Activated T-cell treated with anti-CD3 and anti-CD28 coated beads, Interleukin-2, amount 50 U/mL, for 48 hours (primary cell): ENCODE measurements at places on chromosomes 6 and 20.

GRCh38 chr20:40320517-40321011 lies 368.5 kb downstream of the MAFB start:
- DNase-seq = no peak

GRCh38 chr6:15674690-15675386 lies 12.0 kb upstream of the DTNBP1 start:
- no peak for DNase-seq

DNA sequence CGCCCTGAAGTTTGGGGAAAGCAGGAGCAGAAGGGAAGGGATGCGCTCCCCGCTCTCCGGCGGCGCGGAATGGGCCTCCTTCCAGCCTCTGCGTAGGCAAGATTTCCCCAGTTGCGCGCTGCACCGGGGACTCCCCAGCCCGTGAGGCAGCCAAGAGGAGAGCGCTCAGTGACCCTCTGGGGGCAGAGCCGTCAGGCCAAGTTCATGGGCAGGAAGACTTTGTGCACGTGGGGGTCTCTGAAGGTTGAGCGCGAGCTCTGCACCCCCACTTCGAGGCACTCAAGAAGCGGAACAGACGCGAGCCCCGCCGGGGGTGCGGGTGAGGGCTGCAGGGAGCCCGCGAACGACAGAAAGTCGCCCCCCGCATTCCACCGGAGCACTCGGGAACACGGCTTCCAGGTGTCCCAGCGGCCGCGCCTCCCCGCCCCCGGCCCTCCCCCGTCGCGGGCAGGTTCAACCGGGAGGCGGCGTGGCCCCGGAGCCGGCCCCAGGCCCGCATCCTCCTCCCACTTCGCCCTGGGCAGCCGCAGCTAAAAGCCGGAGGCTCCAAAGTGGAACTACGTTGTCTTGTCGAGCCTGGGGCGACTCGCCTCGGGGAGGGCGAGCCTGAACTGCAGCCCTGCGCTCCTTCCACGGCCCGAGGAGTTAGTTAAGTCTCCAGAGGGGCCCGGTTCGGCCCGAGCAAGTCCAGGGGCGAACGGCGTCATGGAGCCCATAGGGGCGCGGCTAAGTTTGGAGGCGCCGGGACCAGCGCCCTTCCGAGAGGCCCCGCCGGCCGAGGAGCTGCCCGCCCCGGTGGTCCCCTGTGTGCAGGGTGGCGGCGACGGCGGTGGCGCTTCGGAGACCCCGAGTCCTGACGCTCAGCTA lies at the start of gene PPP1R3G:
Gene PPP1R3G, plus strand, starts transcription at position 561 of the 867 bp plus-strand sequence. Its CDS starts 145 bp downstream, at position 706.
- peak; percentile 46 for DNase-seq

- no peak for DNase-seq
These were observed 1.1 kb downstream of the CD109 start for GRCh38 chr6:73696966-73697655.

DNA sequence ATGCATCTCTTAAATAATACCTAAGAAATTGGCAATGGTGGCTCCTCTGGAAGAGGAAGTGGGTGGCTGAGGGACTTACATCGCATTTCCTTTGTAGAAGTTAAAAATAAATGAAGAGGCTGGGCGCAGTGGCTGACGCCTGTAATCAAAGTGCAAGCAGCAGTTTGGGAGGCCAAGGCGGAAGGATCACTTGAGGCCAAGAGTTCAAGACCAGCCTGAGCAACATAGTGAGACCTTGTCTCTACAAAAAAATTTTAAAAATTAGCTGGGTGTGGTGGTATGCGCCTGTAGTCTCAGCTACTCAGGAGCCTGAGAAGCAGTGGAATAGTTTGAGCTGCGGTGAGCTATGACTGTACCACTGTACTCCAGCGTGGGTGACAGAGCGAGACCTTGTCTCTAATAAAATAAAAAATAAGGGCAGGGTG lies 12.2 kb upstream of the NCOA3 start:
- DNase-seq = no peak

- DNase-seq = no peak
These were observed 454.3 kb upstream of the SPTLC3 start for GRCh38 chr20:12554426-12554825.

- no peak for DNase-seq
These were observed 28.9 kb upstream of the ASF1A start for GRCh38 chr6:118865100-118865391.

- DNase-seq = no peak
These were observed 123.7 kb downstream of the RCAN2 start for GRCh38 chr6:46367354-46368168.

GRCh38 chr6:136846046-136846445 lies 23.7 kb downstream of the PEX7 start:
- DNase-seq = peak; percentile 26

- DNase-seq = no peak
These were observed 297.6 kb downstream of the CDH26 start for GRCh38 chr20:60255866-60256265.

DNA sequence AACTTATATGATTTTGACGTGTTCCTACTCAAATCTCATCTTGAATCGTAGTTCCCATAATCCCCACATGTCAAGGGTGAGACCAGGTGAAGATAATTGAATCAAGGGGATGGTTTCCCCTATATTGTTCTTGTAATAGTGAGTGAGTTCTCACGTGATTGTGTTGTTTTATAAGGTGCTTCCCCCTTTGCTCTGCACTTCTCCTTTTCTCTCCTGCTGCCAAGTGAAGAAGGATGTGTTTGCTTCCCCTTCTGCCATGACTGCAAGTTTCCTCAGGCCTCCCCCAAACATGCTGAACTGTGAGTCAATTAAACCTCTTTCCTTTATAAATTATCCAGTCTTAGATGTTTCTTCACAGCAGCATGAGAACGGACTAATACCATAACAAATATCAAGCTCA lies 83.2 kb downstream of the MANEA start:
- DNase-seq = no peak

GRCh38 chr6:85452441-85452881 lies 2.6 kb downstream of the NT5E start:
- DNase-seq = no peak

DNA sequence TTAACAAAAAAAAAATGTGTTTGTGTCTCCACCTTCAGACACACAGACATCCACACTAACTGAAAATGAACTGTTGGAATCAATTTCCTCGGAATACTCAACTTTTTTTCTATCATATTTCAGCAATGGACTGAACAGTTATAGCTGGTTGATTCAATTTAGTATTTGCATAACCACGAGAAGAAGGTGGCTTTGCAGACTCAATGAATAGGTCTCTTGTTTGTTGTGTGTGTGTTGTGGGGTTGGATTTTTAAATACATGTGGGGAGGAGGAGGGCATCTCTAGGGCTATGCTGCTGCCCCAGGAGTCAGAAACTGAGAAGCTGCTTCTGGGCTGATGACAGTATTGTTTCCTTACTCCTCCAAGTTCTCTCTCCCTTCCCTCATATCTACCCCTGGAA lies 28.7 kb downstream of the TFAP2A start:
- DNase-seq = no peak

GRCh38 chr20:36745234-36745926 lies 510 bp downstream of the NDRG3 start:
- DNase-seq = no peak

GRCh38 chr6:109056661-109057060 lies 38.0 kb downstream of the SESN1 start:
- no peak for DNase-seq

GRCh38 chr20:48295445-48295903 lies 510.2 kb upstream of the SULF2 start:
- DNase-seq = no peak

DNA sequence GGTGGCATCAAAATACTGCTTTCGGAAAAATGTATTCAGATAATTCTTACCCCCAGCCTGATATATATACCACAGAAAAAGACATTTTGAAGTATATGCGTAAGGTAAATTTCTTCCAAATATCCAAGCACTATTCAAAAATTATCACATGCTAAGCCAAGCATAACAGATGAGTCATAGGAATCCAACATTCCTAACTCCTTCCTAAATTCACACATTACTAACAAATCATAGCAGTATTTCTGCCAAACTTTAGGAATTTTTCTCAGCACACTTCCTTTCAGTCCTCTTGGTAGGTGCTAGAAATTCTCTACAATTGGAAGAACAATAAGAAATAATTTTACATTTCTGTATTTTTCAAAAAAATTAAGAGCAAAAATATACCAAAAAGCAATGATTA lies 417.5 kb downstream of the EYS start:
- no peak for DNase-seq

DNA sequence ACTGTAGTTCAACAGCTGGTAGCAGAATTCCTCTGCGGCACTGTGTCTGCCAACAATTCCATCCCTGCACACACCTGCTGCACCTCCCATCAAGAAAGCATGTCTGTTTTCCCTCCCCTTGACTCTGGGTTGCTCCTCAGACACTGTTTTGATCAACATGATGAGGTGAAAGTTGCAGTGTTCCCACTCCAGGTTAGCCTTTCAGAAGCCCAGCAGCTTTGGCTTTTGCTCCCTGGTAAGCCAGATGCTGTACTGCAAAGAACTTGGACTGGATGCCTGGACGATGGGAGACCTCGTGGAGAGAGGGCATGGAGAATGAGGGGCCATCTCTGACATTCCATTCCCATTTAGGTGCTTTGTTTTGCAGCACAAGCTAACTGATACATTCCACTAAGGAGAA lies 79.1 kb upstream of the MAFB start:
- DNase-seq = no peak

GRCh38 chr6:116205281-116205680 lies 48.6 kb downstream of the TSPYL4 start:
- no peak for DNase-seq

DNA sequence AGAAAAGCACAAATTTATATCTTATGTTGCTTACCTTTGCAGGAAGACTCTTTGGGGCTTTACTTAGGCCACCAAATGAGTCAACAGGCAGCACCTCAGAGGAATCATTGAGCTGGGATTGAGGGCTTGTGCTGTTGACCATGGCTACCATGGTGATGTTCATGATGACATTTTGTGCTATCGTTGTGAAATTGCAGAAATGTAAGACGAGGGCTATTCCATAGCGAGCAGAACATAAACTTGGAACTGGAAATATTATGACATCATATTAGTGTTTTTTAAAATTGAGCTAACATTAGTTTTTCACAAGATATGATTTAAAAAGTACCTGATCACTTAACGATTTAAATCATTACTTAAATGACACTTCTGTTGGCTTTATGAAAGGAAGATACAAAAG lies 11.8 kb downstream of the SLC17A3 start:
- DNase-seq = no peak

DNA sequence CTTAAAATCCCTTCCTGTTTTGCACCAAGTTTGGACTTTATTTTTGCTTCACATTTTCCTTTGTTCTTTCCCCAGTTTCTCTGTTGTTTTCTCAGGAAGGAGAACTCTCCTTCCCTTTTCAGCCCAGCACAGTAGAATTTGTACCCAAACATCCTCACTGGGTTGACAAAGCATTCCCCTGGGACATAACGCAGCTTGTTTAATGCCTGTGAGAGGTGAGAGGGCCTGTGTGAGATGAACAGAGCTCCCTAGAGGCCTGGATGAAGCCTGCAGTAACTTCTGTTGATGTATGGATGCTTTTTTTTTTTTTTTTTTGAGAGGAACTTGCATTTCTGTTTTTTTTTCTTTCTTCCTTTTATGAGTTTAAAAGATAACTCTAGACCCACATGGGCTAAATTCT lies 104.9 kb upstream of the SLC22A23 start:
- DNase-seq = no peak

GRCh38 chr20:38836991-38837390 lies 31.5 kb downstream of the PPP1R16B start:
- DNase-seq = no peak

DNA sequence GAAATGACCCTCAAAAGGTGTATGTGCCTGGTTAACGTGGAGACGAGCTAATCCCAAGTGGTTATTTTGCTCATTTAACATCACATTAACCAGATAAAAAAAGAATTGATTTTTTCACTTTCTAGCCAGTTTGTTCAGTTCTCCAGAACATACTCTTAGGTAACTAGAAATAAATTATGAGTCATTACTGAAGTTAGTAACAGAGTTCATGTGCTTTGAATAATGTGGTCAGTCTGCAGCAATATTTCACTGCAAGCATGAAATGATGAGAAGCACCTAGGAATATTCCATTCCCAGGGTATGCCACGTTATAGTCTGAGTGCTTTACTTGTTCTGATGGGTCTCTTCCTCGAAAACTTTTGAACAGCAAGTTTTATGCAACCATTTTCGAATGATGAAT lies 138.3 kb upstream of the INSM1 start:
- DNase-seq = no peak

- DNase-seq = no peak
These were observed 37.6 kb downstream of the NRN1 start for GRCh38 chr6:5968817-5969734.

- no peak for DNase-seq
These were observed 40.9 kb upstream of the PKIB start for GRCh38 chr6:122569230-122569771.

- no peak for DNase-seq
These were observed 2.2 kb upstream of the RRBP1 start for GRCh38 chr20:17684077-17684888.

- DNase-seq = no peak
These were observed 350.5 kb downstream of the ZFAND3 start for GRCh38 chr6:38169977-38170526.

DNA sequence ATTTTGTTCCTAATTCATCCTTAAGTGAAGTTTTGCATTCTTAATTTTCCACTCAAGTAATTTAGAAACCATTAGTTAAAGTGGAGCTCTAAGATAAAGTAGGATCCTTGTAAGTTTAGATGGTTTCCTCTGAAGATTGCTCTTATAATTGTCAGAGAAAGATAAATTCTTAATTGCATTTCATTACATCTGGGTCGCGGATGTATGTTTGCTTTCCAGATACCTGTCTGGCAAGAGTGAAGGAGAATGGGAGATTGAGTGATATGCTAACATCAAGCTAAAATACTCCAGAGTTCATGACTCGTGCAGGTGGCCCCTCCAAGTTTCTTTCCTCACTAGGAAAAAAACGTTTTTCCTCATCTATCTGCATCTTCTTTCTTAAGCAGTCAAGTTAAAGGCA lies 361.8 kb downstream of the DOK5 start:
- DNase-seq = no peak

DNA sequence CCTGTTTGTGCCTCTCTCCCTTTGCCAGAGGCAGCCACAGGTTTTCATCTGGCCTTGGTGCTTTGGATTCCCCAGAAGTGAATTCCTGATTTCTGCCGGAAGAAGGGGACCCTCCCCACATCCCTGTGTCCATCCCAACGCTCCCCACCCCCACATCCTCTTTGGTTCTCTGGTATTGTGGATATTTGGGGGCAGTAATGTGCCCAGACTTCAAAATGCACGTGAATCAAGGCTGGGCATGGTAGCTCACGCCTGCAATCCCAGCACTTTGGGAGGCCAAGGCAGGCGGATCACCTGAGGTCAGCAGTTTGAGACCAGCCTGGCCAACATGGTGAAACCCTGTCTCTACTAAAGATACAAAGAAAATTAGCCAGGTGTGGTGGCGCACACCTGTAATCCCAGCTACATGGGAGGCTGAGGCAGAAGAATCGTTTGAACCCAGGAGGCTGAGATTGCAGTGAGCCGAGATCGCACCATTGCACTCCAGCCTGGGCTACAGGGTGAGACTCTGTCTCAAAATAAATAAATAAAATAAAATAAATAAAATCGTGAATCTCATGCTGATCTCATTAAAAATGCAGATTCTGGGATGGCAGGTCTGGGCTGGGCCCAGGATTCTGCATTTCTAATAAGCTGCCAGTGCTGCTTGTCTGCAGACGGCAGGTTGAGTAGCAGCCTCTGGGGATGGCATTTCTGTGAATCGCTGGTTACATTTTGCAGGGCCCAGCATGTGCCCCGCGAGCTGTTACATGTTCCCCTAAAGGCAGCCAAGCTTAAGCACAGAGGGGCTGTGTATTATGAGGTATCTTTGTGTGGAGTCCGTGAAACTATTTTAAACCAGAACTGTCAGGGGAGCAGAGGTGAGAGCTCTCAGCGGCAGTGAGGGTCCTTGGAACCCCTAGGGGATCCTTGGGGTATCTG lies 49.0 kb downstream of the SYNJ2 start:
- DNase-seq = no peak

GRCh38 chr6:46246727-46247126 lies 75.9 kb upstream of the ENPP5 start:
- DNase-seq = no peak
